Adrenal gland (tissue), 19 donors: ENCODE measurements at places on chromosomes 12 and 14.

- DNase-seq, result no peak
Measured at GRCh38 chr12:32273063-32273522, 126.3 kb upstream of the FGD4 start.

DNA sequence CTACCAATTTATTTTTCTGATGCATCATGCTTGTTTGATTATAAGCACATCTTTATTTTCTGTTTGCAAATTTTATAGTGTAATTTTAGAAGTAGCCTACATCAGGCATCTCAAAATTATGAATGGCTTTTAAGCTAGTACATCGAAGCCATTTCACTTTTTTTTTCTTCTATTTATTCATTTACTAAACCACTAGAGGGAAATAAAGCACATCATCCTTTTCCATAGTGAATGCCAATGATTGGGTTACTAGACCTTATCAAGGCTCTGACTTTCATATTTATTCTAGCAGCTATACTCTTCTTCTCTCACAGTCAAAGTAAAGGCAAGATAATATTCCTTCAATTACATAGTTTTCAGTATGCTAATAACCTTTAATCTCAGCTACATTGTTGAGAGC, 736.4 kb upstream of the LRFN5 start:
- DNase-seq, result no peak

DNA sequence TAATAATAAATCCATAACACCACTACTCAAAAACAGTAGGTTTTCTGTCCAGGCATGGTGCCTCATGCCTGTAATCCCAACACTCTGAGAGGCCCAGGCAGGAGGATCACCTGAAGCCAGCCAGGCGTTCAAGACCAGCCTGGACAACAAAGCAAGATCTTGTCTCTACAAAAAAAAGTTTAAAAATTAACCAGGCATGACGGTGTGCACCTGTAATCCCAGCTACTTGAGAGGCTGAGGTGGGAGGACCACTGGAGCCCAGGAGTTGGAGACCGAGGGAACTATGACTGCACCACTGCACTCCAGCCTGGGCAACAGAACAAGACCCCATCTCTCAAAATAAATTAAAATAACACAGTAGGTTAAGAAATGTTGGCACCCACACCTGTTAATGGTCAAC, 44.5 kb upstream of the AP4S1 start:
- no peak for DNase-seq

GRCh38 chr12:103929784-103930033, 501 bp upstream of the HSP90B1 start:
- no peak for DNase-seq

DNA sequence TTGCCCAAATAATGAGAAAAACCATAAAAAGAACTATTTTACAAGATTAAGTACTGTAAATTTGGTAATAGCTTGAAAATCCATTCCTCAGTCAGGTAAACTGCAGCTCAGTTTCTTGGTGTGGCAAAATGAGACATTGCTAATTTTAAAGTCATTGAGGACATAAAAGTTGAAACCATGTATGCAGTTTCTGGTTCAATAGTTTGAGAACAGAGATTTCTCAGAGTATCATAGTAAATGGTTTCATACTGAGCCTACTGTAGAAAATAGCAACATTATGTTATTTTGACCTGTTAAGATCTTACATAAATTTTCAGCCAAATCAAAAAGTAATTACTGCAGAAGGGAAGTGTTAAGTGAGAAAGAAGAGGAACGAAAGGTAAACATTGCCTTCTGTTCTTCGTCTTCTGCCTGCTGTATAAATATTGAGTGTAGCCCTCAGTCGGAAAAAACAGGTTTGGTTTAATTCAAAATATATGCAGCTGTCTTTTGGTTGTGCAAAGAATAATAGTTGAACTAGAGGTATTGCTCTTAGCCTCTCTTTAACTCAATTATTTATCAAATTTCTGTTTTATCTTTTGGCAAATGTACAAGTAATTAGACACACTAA, 119.6 kb downstream of the SYNE2 start:
- no peak for DNase-seq

GRCh38 chr12:77388445-77389265, 323.3 kb upstream of the E2F7 start:
- no peak for DNase-seq

DNA sequence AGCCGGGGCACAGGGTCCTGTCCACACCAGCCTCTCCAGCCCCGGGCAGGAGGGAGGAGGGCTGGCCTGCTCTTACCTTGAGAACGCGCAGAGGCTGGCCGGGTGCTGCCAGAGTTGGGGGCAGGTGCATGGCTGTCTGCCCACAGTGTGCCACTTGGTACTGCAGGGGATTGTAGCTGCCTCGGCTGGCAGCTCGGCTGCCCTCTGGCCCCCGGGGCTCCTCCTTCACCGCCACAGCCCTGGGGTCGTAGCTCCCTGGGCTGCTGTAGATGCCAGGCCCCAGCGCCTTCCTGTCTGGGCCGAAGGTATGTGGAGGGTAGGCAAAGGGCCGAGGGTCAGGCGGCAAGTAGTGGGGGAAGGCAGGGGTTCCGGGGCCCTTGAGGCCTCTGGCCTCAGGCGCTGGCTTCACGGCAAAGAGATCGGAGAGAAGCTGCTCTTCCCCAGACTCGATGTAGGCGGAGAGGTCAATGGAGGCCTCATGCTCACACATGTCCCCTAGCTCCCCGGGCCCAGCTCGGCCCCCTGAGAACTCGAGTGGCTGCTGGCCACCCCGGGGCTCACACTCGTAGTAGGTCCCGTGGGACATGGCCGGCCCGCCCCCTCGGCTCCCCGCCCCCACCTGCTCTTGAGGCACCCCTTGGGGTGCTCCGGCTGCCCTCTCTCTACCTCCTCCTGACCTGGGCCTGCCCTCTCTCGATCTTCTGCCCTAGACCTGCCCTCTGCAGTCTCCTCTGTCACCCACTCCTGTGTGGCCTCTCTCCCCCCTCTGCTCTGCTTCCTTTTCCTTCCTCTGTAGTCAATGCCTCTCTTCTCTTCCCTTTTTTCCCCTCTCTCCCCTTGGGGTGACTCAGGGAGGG, at the start of gene CEBPE:
Gene CEBPE (minus strand): TSS at position 750 of the 857 bp plus-strand sequence. CDS start 164 bp downstream, at position 586.
- no peak for DNase-seq

GRCh38 chr12:16036073-16036472, 124.9 kb downstream of the DERA start:
- DNase-seq, result no peak

DNA sequence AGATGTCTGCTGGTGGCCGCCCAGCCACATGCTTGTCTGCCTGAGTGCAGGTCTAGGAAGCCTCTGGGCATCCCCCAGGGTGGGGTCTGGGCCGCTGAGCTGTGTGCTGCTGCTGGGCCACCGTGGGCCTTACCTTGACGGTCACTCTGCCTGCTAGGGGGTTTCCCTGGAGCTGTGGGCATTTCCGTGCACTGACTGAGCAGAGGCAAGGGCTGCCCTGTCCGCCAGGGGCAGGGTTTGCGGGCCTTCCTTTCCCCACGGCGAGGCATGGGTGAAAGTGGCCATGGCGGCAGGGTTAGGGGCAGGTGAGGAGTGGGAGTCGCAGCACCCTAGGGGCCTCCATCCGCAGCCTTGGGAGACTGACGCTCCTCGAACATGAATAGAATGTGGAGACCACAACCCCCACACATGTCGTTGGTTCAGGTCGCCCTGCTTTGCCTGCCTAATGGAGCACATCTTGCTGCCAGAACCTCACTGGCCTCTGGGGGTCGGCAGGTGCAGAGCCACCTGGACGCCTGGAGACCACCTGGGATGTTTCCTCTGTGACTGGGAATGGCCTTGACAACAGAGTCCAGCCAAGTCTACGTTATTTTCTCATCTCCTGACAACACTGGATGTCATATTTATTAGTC, 2.5 kb downstream of the ZBTB42 start:
- DNase-seq, result no peak

- no peak for DNase-seq
Measured at GRCh38 chr12:8504351-8504750, 9.0 kb upstream of the CLEC4D start.

GRCh38 chr14:94884616-94885230, 114.8 kb upstream of the GSC start:
- DNase-seq, result no peak

GRCh38 chr14:72270147-72270727, 338.0 kb downstream of the RGS6 start:
- DNase-seq, result no peak

GRCh38 chr14:92224358-92224954, 98.5 kb upstream of the SLC24A4 start:
- DNase-seq, result no peak

GRCh38 chr12:54660320-54660962, 12.3 kb upstream of the DCD start:
- DNase-seq, result no peak
